ENCODE measurements at places on chromosomes 4 and X.
A peak's percentile ranks its signal among the peaks of the same experiment; 100 is the strongest.

- DNase-seq: no peak
These were observed 80.2 kb downstream of the SCD5 start for GRCh38 chr4:82718162-82718940.

GRCh38 chr4:53905941-53906377, 158.4 kb downstream of the CHIC2 start:
- DNase-seq: no peak

- no peak for DNase-seq
These were observed 1344.5 kb upstream of the PCDH7 start for GRCh38 chr4:29375716-29376115.

DNA sequence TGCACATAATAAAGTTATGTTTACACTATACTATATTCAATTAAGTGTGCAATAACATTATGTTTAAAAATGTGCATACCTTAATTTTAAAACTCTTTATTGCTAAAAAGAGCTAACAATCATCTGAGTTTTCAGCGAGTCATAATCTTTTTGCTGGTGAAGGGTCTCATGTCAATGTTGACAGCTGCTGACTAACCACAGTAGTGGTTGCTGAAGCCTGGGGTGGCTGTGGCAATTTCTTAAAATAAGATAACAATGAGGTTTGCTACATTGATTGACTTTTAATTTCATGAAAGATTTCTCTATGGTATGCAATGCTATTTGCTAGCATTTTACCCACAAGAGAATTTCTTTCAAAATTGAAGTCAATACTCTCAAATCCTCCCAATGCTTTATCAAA, 58.6 kb downstream of the C4orf46 start:
- DNase-seq: no peak

DNA sequence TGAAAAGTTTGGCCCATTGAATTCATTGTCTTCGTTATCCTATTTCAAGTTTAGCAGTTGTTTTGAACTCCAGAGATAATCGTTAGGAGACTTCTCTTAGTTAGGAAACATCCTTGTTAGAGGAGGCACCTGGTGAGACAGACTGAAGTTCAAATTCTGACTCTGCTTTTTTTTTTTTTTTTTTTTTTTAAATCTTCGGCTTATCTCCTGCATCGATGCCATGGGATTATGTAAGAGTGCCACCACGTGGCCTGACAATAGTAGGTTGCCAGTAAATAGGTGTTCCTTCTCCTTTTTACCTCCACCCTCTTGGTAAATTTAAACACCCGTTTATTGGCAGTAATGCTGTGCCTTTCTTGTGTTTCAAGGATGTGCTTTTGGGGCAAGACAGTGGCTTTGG, 149.3 kb downstream of the SOWAHB start:
- DNase-seq: no peak

GRCh38 chrX:46461660-46462191, 83.5 kb downstream of the ZNF674 start:
- no peak for DNase-seq

- peak; percentile 72 for DNase-seq
These were observed 6.6 kb downstream of the NKX1-1 start for GRCh38 chr4:1399508-1400190.

DNA sequence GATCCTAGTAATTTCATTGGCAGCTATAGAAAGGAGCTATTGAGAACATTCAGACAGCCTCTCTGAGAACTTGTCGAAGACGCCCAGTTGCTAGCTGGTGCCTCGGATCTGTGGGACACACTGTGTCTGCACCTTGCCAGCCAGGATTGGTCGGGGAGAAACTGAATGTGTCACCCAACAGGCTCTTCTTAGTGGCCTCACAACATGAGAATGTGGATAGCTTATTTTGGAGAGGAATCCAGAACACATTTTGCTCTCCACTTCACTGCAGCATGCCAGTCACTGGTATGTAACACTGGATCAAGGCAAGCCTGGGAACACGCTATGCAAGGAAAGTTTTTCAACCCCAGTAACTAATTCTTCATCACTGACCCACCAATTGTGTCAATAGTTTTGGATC, 89.5 kb upstream of the TRPC3 start:
- no peak for DNase-seq

GRCh38 chr4:76658231-76659102, 223.4 kb downstream of the SHROOM3 start:
- no peak for DNase-seq

All from mesenteric fat pad (tissue), 1 donor.